ENCODE measurements at places on chromosomes 4 and X.

GRCh38 chrX:100750883-100751282 lies 19.0 kb upstream of the SYTL4 start:
- no peak for DNase-seq

DNA sequence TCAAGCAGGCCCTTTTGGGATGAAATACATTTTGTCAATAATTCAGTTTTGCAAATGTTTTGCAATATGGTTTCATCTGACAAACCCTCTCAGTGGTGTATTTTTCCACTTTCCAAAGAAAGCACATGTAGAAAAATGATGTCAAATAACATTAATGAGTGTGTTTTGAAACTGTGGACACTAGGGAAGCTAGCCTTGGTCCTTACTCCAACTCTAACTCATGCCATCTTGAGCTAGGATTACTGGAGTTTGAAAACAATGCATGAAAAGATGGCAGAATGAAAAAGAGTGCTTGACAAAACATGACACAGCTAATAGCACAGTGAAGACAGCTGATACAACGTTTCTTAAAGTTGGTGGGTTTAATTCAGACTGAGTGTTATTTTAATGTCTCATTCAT lies 41.4 kb downstream of the HAND2 start:
- DNase-seq: no peak

DNA sequence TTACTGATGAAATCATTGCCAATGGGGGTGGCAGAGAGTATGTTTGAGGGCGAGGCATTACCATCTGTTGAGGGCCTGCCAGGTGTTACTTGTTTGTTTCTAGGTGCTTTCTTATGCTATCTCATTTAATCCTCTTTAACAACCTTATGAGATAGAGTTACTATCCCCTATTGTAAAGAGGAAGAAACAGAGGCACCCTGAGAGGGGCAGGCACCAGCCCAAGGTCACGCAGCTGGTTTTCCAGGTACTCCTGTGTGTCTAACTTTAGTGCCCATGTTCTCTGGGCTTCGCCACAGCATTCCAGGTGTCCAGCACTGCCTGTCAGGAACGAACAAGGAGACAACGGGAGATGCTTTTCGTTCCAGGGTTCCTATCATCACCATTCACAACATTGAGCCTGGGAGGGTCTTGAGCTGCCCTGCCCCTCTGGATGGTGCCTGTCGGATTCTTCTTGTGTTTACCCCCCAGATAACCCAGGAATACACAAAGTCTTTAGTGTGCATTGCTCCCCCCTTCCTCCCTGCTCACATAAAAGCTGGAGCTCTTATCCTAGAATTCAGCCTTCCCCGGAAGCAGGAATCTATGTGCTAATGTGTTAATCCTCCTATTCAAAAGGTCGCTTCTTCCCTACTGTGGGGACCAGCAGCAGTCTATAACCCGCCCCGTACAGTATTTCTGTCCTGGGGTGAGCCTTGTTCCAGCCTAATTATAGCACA lies 24.9 kb upstream of the GPC4 start:
- DNase-seq: no peak

GRCh38 chr4:2482693-2483092 lies 13.8 kb downstream of the RNF4 start:
- DNase-seq: no peak

GRCh38 chrX:120294651-120295050 lies 16.6 kb downstream of the TMEM255A start:
- no peak for DNase-seq

DNA sequence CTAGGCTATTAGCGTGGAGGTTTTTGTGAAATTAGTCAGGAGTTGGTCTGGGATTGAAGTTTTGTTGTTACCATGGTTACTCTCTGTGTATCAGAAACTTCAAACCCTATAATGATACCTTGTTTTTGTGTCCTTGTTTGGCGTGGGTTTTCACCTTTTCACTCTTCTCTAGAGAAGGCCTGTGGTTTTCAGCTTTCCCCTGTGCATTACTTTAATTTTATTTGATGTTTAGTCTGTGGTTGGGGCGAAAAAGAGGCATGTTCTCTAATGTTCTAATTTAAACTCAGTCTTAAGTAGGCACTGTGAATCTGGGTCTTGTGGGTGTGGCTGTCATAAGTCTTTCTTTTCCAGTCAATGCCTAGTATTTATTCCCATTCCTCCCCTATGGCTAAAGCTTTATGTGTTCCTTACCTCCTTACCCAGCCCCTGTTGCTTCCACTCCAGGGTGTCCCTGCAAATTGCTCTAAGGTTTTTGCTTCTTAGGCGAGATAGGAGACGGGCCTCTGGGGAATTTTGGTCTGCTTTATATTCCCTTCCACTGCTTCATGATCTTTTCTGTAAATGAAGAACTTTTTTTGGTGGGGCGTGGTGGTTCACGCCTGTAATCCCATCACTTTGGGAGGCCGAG lies 326.3 kb upstream of the ZCCHC13 start:
- no peak for DNase-seq

- no peak for DNase-seq
Measured at GRCh38 chr4:79673377-79673776, 265.3 kb upstream of the GK2 start.

- DNase-seq: no peak
Measured at GRCh38 chrX:23394421-23394820, 59.8 kb downstream of the PTCHD1 start.

- DNase-seq: no peak
Measured at GRCh38 chrX:52378870-52379269, 10.0 kb downstream of the XAGE2 start.

DNA sequence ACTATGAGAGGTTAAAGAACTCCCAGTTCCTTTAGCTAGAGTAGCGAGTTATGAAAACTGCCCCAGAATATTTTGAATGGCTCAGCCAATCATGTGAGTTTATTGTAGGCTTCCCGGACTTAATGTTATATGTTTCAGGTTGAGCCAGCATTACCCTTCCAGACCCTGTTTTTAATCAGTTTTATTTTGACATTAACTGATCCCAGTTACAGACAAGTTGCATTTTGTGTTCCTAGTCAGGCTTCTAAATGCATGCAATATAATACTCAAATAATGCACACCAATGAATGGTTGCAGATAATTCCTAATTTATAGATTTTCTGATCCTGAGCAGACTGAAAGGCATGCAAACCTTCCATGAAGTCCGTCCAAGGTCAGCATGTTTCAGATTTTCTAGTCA lies 57.8 kb downstream of the EDNRA start:
- DNase-seq: no peak

DNA sequence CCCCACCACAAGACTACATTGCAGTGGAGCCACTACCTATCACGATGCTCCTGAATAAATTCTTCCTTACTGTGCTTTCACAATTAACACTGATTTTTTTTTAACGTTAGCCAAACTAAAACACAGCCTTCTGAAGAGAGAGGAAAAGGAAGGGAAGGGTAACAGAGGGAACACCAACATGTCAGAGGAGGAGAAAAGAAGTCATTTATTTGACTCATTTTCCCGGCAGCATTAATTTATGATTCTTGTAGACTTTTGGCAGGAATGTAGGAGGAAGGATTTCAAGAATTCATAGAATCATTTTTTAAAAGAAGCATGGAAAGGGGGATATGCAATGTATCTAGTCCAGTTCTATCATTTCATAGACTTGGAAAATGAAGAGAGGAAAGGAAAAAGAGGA lies 74.3 kb upstream of the IQCM start:
- no peak for DNase-seq

- no peak for DNase-seq
Measured at GRCh38 chr4:19925516-19925915, 326.2 kb upstream of the SLIT2 start.

- no peak for DNase-seq
Measured at GRCh38 chrX:154735695-154736393, 15.0 kb downstream of the GAB3 start.

GRCh38 chr4:122479935-122480416 lies 23.5 kb upstream of the IL2 start:
- DNase-seq: no peak

DNA sequence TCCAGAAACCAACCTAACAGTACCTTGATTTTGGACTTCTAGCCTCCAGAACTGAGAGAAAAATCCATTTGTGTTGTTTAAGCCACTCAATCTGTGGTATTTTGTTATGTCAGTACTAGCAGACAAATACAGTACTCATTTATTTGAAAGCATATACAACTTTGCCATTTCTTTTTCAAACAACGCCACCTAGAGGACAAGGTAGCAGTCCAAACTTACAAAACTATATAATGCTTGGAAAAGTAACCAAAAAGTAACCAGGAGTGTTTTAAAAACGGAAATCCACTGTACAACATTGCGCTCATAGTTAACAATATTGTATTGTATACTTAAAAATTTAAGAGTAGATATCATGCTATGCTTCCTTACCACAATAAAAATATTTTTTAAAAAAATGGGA lies 37.0 kb upstream of the FGF13 start:
- DNase-seq: no peak

DNA sequence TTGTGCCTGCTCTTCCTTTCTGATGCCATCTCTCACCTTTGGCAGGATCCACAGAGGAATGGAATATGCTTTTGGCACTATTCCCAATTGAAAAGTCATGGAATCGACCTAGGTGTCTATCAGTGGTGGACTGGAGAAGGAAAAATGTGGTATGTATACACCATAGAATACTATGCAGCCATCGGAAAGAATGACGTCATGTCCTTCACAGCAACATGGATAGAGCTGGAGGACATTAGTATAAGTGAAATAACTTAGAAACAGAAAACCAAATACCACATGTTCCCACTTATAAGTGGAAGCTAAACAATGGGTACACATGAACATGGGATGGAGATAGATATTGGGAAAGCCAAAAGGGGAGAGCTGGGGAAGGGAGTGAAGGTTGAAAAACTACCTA lies 58.3 kb upstream of the SMIM31 start:
- no peak for DNase-seq

- no peak for DNase-seq
Measured at GRCh38 chr4:42144028-42144427, 8.4 kb downstream of the BEND4 start.

GRCh38 chr4:24771241-24771640 lies 24.1 kb upstream of the SOD3 start:
- DNase-seq: no peak

- DNase-seq: no peak
Measured at GRCh38 chr4:13533670-13534343, 10.5 kb downstream of the NKX3-2 start.

- DNase-seq: no peak
Measured at GRCh38 chr4:141560056-141560455, 76.3 kb upstream of the IL15 start.

DNA sequence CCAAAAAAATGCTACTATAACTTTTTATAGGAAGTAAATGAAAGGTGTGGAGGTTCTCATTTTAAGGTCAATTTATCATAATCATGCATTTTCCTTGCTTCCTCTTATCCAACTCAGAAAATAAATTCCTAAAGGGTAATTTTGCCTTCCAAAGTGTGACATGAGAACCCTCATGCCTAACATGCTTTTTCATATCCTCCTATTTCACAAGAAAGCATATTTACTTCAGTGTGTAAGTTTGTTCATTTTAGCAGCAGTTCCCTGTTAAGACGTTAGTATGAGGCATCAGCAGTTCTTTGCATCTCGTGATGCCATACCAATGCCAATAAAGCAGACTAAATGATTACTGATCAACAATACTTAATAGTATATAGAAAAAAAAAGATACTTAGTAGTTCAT lies 18.4 kb downstream of the WDFY3 start:
- no peak for DNase-seq

- no peak for DNase-seq
Measured at GRCh38 chr4:186266729-186267456, 904 bp downstream of the F11 start.

DNA sequence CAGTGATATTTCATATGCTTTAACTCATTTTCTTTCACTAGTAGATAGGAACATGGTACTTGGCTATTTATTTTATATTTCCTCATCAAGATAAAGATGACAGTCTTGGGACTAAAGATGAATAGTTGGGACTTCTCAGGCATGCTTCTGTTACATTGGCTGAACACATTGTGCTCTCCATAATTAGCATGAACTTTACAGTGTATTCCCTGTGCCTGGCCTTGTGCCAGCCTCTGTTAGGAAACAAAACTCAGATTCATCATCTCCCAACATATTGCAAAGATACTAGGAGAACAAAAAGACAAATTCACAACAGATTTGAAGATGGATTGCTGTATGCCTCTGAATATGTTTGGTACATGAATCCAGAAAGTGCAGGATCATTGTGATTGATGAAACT lies 26.4 kb downstream of the GRIA2 start:
- DNase-seq: no peak

GRCh38 chrX:68307769-68308168 lies 125.5 kb downstream of the OPHN1 start:
- DNase-seq: no peak

- no peak for DNase-seq
Measured at GRCh38 chr4:8198206-8198905, 734 bp upstream of the SH3TC1 start.

GRCh38 chrX:627510-627981 lies 3.0 kb upstream of the SHOX start:
- no peak for DNase-seq

DNA sequence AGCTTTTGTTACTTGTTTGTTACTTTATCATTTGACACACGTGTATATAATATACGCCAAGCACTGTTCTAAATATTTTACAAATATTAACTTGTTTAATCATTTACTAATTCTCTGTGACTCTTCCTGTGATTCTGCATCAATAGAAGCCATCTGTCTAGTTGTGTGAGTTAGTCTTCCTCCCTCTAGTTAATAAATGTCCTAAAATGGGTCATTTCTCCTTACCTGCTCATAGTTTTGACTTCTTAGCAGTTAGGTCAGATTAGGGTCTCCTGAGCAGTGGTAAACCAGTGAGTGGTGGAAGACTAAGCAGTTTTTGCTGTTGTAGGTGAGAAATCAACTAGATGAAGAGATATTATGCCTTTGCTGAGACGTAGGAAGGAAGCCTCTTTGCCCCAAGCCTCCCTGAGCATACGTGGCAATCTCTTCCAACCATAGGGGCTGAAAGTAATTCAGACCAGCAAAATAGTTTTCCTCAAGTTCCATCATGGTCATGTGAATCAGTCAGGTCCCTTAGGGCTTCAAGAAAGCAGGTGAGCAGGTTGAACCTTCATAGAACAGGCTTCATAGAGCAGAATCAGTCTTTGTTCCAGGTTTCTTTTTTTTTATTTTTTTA lies 38.7 kb upstream of the THOC2 start:
- DNase-seq: no peak

Data from stimulated activated CD8-positive, alpha-beta memory T cell treated with anti-CD3 and anti-CD28 coated beads, Interleukin-7, amount 100 ng/mL, for 1 hour (primary cell).